ENCODE measurements at places on chromosomes 3 and 15. TPM values are rescaled to one million over a fixed set of nuclear protein-coding genes. Genes with fewer than 3 reads are reported as not detected.

The PRR20G gene
- not detected for total RNA-seq

The ZNF502 gene
- 1.3 TPM for total RNA-seq

The ZNF80 gene
- not detected for total RNA-seq

The ZCWPW2 gene
- total RNA-seq, result under 0.01 TPM

The FES gene
- 229 TPM for total RNA-seq
